ENCODE measurements at places on chromosomes 12 and 14.

DNA sequence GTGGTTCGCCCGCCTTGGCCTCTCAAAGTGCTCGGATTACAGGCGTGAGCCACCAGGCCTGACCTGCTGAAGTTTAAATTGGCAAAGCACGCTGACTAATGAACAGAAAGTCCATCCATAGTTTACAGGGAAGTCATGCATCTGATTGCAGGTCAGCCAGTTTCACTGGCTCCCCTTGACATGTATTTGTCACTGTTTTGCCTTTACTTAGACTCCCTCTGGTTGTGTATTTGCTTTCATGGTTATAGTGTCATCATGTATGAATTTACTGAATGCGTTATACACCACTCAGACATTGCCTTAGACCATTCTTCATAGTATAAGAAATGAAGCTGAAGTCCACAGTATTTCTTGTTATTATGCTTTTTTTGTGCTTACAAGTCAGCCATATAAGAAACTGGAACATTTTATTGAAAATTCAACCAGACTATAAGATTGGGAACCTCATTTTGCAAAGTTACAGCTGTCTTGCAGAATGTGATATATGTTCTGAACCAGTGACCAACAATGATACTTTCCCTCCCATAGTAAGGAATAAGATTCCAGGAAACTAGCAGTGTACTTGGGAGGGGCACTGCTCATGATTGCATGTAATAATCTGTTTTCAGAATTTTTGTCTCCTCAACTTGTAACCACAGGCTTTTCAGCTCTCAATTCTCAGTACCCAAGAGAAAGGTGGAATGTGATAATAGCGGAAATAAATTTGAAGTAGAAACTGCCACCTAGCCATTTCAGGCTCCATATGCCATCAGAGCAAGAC lies 51.9 kb upstream of the ATF7IP start:
- no peak for DNase-seq

GRCh38 chr14:60840313-60840712 lies 105.8 kb downstream of the MNAT1 start:
- no peak for DNase-seq

DNA sequence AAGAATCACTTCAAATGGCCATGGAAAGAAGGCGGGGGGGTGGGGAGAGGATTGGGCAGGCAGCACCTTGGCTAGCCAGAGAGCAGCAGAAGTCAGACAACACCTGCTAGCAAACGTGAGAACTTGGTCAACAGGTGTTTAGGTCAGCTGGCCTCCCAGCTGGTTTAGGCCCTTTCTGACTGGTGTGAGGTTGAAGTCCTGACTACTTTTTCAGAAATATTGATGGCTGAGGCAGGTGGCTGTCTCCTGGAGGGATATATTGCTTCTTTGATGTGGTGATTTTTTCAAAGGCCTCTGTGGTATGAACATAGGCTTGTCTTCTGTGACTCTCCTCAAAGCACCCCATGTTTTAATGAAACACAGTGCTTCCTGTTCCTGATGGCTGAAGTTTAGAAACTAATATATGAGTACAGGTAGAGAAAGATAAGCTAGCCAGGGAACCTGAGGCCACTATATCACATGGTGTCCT lies 238.2 kb upstream of the SSTR1 start:
- DNase-seq: no peak

GRCh38 chr12:74537126-74537706 lies 419 bp upstream of the ATXN7L3B start:
- DNase-seq: no peak

GRCh38 chr14:92687681-92688433 lies 60.6 kb downstream of the LGMN start:
- DNase-seq: no peak

GRCh38 chr14:37602605-37603453 lies 7.4 kb downstream of the TTC6 start:
- DNase-seq: no peak

GRCh38 chr14:99915305-99916090 lies 122.3 kb downstream of the EML1 start:
- no peak for DNase-seq

DNA sequence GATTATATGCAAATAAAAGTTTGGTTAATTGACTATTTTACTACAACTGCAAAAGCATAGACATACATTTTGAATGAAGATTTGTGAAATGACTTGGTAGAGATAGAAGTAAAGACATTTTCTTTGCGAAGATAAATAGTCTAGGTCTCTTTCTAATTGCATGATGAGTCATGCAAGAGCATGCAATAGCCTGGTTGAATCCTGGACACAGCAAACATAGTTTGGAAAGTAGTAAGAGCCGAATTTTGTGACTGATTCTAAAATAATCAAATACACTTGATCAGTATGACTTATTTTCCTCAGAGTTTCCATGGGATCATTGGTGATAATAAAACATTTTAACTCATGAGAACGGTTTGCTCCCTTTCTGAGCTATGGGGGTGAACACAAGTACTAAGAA lies 27.7 kb upstream of the CAND1 start:
- no peak for DNase-seq

- DNase-seq: no peak
Observed at GRCh38 chr12:4881266-4882064, 28.2 kb upstream of the KCNA1 start.

DNA sequence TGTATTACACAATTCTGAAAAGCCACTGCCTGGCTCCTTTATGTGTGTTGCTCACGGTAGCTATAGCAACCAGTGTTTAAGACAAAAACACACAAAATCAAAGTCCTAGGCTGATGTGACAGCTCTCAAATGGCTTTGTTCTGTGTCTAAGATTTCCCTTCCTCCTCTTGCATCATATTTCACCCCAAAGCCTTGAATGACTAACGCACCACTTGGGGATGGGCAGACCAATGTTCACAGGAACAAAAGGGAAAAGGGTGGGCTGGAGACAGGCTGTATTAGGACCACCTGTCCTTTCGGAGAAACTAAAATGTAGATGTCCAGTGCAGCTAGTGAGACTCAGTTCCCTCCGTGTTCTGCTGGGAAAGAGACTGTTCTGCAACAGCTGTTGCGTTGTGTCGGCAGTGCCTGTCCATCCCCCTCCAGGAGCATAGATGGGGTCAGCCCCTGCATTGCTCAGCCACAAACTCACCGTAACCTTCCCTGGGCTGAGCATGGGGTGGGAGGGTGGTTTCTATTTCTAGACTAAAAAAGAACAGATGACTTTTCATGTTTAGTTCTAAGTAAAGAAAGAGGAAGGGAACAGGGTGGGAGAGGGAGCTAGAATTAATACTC lies 26.8 kb upstream of the DAAM1 start:
- DNase-seq: no peak

- no peak for DNase-seq
Observed at GRCh38 chr12:52148464-52149181, 43.2 kb downstream of the KRT80 start.

DNA sequence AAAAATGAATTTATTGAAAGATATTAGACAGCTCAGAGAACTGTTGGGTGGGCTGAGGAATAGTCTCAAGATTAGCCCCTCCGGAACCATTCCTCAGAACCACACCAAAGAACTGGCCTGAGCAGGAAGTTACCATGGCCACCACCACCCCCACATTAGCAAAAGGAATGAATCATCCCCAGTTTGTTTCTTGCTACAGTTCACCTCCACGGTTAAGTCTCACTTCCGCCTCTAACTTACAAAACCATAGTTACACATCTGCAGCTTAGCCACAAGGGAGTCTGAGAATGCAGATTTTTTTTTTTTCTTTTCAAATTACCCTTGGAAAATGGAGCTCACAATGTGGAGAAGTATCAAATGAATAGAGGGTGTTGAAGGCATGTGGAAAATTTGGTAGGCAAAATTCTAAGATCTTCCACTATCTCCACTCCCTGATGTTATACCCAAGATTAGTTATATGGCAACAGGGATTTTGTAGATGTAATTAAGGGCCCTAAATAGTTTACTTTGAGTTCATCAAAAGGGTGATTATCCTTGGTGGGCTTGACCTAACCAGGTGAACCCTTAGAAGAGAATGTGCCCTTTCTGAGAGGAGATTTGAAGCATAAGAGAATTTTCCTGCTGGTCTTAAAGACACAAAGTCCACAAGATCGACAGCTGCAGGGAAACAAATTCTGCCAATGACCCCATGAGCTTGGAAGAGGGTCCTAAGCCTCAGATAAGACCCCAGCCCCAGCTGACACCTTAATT lies 129.8 kb upstream of the KRR1 start:
- no peak for DNase-seq

All from cortex of kidney (tissue), 1 donor.